ENCODE measurements at places on chromosomes 2 and 18. TPM values are rescaled to one million over a fixed set of nuclear protein-coding genes. Genes with fewer than 3 reads are reported as not detected.
A peak's percentile ranks its signal among the peaks of the same experiment; 100 is the strongest.

PID1 gene
- polyA plus RNA-seq: 1.1 TPM

DNA sequence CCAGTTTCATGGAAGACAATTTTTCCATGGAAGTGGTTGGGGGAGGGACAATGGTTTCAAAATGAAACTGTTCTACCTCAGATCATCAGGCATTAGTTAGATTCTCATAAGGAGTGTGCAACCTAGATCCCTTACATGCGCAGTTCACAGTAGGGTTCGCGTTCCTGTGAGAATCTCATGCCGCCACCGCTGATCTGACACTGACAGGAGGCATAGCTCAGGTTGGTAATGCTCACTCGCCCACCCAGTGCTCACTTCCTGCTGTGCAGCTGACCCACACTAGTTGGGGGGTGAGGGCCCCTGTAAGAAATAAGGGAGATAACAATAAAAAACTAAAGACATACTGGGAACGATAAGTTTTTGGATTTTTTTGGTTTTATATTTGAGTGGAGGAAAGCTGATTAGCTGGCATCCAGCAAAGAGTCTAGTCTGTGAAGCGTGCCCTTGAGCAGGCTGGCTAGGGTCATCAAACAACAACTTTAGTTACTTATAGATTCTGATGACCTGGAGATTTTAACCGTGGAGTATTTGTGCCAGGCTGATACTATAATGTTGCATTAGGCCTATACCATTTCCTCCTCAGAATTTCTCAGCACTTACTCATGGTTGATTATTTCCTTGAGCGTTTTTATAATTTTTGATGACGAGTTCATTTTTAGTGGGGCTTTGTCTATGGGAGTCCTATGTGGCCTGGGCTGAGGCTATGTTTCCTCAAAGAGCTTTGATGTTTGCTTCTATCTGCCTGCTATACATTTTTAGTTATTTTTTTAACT, 6.3 kb upstream of the MCFD2 start:
- no peak overlapping the region for H3K27ac ChIP-seq
- no peaks in the 10 kb centered on the region for H3K4me1 ChIP-seq
- H3K4me3 ChIP-seq: no peak overlapping the region
- DNase-seq: peak; percentile 37
- no peaks in the 10 kb centered on the region for H3K27me3 ChIP-seq

GRCh38 chr2:212766921-212767320, 228.3 kb upstream of the ERBB4 start:
- no peaks in the 10 kb centered on the region for H3K27me3 ChIP-seq
- no peak overlapping the region for H3K27ac ChIP-seq
- no peaks in the 10 kb centered on the region for H3K36me3 ChIP-seq
- H3K4me3 ChIP-seq: no peak overlapping the region
- no peaks in the 10 kb centered on the region for H3K4me1 ChIP-seq

- peaks cover 3% of the 10 kb centered on the region for H3K4me1 ChIP-seq
- no peak for DNase-seq
- H3K27ac ChIP-seq: no peak overlapping the region
- H3K27me3 ChIP-seq: no peaks in the 10 kb centered on the region
- no peak overlapping the region for H3K4me3 ChIP-seq
Measured at GRCh38 chr2:188966079-188966571, 8.0 kb upstream of the COL3A1 start.

DNA sequence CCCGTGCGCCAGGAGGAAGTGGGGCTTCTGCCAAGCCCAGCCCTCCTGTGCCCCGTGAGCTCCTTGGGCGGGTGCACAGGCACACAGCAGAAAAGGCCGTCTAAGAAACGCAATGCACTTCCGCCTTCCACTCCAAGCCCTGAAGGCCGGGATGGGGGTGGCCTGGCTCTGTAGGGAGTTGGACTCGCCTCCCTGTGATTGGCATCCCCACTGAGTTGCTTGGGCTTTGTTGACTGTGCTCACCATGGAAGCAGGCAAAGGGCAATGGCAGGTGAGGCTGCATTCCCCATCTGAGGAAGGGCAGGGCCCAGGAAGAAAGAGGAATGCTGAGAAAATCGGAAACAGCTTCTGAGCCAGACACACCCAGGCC, 66.8 kb downstream of the CRACDL start:
- no peak overlapping the region for H3K27ac ChIP-seq
- H3K4me3 ChIP-seq: no peak overlapping the region
- peaks cover 1% of the 10 kb centered on the region for H3K4me1 ChIP-seq
- H3K36me3 ChIP-seq: no peaks in the 10 kb centered on the region
- DNase-seq: no peak

DNA sequence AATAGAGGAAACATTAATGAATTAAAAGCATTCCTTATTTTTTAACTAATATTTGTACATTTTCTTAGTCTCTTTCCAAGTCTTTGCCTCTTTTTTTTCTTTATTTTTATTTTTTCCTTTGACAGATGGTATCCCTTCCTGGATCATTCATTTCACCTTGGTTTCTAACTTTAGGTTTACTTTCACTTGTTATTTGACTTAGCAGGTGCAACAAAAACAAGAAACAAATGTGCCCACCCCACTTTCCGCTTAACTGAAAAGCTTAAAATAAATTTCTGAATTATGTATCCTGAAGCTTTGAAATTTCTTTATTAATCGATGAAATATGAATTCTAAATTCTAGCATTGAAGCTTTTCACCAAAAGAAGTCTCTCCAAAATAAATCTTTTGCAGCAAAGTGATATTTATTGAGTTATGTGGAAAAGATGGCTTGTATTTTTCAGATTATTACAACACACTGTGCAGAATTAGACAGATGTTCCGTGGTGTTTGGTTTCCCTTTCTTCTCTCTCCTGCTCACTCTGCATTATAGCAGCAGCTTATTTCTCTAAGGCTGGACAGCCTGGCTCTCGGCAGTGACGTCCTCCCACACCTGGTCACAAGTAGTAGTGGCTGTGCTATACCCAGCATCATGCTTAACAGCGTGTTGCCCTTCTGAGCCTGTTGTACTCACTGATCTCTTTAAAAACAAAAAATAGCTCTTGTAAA, 99.1 kb upstream of the ZNF397 start:
- peaks cover 3% of the 10 kb centered on the region for H3K36me3 ChIP-seq
- H3K27ac ChIP-seq: no peak overlapping the region
- DNase-seq: no peak
- H3K4me3 ChIP-seq: no peak overlapping the region

DNA sequence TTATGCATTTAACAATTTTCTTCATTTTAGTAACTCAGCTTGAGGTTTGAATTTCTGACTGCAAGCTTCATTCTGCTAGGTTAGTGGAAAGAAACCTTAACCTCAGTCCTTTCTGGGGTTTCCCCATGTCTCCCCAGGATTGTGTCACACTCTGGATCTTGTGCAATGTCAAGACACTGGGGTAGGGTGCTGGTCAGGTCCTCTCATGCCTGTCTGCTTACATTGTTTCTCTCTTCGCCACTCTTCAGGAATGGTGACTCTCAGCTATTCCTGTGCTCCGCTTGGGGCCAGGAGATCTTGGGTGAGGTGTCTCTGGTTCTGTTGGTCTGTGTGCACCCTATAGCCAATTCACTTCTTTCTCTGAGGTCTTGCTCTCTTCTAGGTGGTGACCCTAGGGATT, 23.9 kb downstream of the CTLA4 start:
- H3K36me3 ChIP-seq: no peaks in the 10 kb centered on the region
- no peak for DNase-seq

DNA sequence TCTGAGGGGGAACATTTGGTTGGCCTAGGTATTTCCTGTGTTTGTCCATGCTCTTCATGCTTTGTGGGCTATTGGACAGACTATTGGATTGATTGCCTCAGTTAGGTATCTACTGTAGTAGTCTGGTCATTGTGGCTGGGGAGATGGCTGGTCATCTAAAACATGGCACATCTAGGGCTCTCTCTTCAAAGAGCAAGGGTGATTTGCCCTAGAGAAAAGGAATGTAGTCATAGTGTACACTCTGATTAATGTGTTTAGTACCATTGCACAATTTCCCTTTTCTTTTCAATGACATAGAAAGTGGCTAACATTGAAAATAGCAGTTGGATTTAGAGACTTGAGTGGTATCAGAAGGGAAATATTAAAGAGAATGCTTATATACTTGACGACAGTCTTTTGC, 114.3 kb downstream of the LCLAT1 start:
- no peak overlapping the region for H3K4me3 ChIP-seq
- H3K27me3 ChIP-seq: no peaks in the 10 kb centered on the region
- H3K27ac ChIP-seq: no peak overlapping the region

- H3K4me1 ChIP-seq: no peaks in the 10 kb centered on the region
- H3K36me3 ChIP-seq: no peaks in the 10 kb centered on the region
- H3K27me3 ChIP-seq: peaks cover 2% of the 10 kb centered on the region
- no peak overlapping the region for H3K27ac ChIP-seq
- no peak for DNase-seq
Measured at GRCh38 chr2:99140860-99141109, 722 bp upstream of the C2orf15 start.

DNA sequence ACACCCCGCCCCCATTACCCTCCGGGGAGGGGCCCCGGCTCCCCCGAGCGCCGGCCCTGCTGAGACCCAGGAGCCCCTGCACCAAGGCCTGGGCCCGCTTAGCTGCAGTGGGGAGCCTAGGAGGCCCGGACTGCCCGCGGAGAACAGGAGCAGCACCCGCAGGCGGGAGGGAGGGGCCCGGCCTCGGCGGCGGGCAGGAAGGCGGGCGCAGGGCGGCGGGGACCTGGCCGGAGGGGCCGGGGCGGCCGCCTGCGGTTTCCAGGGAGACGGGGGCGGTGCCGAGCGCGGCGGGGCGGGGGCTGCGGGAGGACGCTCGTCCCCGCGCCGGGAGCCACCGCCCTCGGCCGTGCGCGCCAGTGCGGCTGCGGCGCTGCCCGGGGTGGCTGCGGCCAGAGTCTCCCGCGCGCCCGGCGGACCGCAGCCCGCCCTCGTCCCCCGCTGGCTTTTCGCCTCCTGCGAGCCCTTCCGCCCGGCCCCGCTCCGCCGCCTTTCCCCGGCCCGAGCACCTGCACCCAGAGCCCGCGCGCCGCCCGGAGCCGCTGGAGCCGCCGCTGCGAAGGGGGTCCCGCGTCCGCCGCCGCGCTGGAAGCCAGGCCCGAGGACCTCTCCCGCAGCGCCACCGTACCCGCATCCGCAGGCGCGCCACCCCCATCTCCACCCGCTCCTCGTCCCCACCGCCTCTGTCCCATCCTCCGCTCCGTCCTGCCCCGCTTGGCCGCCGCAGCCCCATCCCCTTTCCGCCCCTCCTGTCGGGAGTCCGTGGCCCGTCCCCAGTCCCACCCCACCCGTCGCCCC, 17.2 kb downstream of the GPC1 start:
- no peaks in the 10 kb centered on the region for H3K27me3 ChIP-seq
- peaks cover 25% of the 10 kb centered on the region for H3K4me1 ChIP-seq
- no peak overlapping the region for H3K27ac ChIP-seq
